ENCODE measurements at places on chromosomes 16 and 17.

DNA sequence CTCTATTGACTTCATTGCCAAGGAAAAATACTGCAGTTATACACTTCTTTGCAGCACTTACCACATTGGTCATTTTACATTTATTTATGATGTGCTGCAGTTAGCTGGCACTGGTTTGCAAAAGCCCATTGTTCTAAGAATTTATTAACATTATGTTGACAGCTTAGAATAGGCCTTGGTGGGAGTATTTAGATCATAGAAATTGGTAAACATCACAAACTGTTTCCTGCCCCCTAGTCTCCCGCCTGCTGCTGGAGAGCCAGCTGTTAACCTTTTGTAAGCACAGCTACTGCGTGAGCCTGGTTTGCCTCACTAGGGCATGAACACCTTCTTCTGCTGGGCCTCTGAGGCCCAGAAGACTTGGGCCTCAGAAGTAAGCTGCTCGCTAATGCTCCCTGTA lies 651.4 kb upstream of the GOT2 start:
- no peak for DNase-seq

GRCh38 chr17:81386646-81387099 lies 8.6 kb upstream of the BAHCC1 start:
- peak; percentile 49 for DNase-seq

DNA sequence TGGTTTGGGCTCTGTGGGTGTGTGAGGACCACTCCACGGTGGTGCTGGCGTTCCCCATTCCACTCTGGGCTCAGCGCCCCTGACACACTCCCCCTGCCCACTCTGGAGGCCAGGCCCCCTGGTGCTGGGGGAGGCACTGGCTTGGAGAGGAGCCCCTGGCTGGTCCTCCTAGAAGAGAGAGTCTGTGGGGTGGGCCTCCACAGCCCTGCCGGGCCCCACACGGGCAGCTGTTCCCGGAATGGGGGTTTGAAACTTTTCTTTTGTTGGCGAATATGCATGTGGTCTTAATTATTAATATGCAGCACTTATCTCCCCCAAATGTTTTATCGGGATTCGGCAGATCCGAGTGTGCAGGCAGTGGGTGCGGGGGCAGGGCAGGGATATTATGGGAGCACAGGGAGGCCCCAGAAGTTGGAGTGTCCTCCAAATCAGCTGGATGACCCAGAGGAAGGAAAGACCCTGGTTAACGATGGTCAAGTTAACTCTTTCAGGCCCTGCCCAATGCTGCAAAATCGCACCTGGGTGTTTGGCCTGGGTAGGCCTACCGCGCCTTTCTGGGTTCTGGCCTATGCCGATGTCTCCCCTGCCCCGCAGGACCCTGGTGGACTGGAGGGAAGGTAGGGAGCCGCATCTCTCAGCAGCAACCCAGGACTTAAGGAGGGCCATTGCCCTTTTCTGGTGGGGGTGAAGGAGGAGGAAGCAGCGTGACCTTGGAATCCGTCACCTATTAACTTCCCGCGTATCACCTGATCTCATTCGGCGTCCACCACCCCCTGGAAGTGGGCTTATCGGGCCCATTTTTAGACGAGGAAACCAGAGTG lies 36.0 kb downstream of the TMEM235 start:
- no peak for DNase-seq

DNA sequence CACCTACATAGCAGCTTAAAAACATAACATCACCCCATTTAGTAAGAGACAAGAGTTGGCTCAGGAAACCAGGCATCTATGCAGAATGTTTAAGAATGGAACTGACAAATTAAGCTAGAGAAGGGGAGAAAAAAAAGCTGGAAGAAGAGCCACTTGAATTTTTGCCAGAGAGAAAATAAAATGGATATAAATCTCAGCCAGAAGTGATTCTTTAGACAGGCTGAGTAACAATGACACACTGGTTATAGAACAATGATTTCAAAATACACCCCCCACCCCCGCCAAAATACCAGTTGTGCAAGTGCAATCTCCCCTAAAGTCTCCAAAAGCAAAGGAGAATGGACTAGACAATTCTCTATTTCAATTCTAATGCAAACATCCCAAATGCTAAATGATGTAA lies 22.4 kb downstream of the LSM12 start:
- DNase-seq, result no peak

DNA sequence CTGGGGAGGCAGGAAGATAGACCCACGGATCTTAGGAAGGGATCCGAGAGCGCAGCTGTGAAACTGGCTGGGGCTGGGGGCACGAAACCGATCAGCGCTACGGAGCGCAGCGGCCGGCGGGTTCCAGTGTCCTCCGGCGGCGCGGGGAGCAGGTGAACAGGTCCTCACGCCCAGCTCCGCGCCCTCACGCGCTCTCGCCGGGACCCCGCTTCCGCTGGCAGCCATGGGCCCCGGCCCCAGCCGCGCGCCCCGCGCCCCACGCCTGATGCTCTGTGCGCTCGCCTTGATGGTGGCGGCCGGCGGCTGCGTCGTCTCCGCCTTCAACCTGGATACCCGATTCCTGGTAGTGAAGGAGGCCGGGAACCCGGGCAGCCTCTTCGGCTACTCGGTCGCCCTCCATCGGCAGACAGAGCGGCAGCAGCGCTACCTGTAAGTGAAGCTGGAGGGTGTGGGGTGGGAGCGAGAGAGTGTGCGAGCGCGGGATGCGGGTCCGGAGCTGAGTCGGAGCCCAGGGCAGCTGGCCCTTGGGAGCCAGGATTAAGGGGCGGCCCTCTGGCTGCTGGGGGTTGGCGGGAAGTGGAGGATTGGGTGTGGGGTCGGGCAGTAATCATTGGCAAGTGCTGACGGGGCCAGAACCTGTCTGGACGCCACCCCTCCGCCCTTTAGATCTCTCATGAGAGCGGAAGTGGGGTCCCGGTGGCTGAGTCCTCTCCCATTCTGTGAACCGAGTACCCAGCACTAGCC lies 479 bp downstream of the ITGA3 start:
- peak; percentile 71 for DNase-seq

DNA sequence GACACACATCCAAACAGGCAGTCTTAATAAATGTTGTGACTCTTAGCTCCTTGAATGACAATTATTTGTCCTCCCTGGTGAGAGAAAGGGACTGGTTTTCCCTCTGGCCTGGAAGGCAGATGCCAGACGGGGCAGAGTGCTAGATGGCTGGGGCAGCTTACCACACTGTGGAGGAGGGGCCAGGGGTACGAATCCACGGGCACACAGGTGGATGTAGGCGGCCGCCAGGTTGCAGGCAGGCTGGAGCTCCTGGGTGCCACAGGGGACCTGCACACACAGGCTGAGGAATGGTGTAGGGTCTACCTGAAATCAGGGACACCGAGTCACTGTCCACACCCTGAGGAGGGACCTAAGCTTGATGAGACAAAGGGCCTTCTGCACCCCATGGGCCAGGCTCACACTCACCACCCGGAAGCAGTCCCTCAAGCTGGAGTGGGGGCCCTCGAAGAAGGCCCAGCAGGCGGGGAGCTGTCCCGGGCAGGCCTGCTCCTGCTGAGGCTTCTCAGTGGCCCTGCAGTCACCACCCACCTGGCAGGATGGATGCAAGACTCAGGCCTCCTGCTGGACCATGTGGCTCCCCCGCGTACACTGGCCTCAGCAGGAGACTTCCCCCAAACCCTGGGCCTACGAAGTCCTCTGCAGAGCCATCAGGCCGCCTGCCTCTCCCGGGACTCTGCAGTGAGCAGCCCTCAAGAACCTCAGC lies 38.4 kb downstream of the RMI2 start:
- no peak for DNase-seq

- no peak for DNase-seq
These were observed 265.5 kb downstream of the PARN start for GRCh38 chr16:14364386-14365199.

GRCh38 chr17:307741-308507 lies 44.7 kb downstream of the RPH3AL start:
- DNase-seq, result no peak

- DNase-seq, result peak; percentile 25
These were observed at the start of gene ASIC2 for GRCh38 chr17:33292981-33293867. Gene ASIC2, minus strand, starts transcription at chr17:33293295.

DNA sequence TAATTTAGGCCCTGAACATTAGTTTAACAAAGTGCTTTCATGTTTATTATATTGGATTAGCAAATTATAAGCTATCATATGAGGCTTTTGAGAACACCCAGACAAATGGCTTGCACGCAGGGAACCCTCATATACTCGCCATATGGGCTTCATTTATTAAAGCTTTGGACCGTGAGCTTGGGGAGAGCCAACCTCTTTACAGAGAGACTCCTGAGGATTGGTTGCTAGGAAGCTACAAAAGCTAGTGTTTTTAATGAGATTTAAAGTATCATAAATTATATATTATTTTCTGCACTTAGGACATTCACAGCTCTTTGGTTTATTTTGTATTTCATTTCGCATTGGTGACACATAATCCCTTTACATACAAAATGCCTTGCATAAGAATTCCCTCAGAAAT lies 193.8 kb upstream of the TOX3 start:
- DNase-seq, result no peak

DNA sequence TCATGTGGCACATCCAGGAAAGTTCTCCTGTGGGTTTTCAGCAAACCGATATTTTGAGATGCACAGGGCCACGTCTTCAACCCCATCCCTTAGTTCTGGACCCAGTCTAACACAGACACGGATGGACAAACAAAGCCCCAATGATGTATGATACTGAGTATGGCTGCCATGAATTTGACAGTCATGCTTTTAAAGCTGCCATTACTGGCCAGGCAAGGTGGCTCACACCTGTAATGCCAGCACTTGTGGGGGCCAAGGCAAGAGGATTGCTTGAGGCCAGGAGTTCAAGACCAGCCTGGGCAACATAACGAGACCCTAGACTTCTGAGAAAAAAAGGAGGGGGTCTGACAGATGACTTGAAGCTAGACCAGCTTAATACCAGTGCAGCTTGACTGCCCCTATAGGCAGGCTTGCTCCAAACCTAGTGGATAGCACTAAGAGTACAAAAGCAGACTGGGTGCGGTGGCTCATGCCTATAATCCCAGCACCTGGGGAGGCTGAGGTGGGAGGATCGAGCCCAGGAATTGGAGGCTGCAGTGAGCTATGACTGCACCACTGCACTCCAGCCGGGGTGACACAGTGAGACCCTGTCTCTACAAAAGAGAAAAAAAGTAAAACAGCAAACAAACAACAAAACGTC lies 10.8 kb upstream of the ZNF629 start:
- DNase-seq, result no peak

DNA sequence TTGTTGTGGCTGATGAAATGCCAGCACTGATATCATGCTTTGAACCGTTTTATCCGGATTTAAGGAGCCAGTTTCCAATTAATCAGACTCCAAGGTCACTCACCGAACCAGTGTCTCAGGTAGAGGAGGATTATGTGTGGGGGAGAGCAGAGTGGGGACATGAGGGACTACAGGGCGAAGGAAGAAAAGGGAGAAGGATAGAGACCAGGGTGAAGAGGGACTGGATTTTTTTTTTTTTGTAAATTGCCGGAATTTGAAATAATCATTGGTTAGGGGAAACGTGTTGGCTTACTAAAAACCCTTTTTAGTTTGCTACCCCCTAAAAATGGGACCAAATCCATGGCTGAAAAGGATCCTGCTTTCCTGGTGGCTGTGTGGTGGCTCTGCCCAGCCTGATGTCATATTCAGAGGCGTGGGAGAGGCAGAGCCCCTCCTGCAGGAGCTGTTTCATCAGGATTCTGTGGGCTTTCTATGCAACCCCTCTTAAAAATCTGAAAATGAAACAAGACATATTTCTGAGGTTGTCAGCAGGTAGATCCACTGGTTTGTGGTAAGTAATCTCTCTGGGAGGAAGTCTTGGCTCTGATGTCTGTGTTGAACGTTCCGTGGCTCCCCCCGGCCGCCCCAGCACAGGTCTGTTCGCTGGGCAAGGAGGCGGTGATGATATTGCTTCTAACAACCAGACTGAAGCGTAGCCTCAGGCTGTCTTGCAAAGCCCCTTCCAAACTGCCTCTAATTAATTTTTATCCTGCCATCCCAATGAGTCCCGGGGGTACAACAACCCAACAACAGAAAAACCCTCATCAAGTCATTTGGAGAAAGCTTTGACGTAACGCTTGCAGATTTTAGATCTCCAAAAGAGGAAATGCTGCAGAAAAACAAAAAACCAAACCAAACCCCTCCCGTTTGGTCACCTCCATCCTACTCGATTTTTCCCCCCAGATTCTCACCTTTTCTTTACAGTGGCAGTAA lies 143.0 kb upstream of the ZFHX3 start:
- no peak for DNase-seq

GRCh38 chr16:75580-76501 lies 2.2 kb upstream of the MPG start:
- DNase-seq, result no peak

DNA sequence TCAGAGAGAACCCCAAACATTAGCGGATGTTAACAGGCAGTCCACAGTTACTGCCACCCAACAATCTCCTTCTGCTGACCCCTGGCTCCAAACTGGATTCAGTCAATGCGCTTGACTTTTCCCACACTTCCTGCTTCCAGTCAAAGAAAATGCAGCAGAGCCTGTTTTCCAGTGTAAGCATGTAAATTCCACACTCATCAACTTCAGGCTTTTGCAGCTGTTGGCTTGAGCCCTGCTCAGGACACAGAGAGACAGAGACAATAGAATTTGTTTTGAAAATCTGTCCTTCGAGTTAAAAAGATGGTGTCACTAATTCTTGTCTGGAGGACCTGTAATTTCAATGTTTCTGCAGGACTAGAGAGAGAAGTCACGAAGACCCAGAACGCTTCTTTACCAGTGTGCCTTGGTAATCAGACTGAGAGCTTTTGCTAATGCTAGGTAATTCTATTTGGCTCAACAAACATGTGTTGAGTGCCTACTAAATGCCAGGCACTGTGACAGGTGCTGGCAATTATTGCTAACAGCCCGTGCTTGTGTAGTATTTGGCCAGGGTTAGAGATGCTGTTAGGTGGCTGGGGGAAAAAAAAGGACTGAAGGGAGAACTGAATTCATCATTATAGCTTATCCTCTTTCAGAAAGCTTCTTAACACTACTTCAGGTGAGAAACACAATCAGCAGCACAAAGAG lies 32.5 kb downstream of the HOXB1 start:
- no peak for DNase-seq

DNA sequence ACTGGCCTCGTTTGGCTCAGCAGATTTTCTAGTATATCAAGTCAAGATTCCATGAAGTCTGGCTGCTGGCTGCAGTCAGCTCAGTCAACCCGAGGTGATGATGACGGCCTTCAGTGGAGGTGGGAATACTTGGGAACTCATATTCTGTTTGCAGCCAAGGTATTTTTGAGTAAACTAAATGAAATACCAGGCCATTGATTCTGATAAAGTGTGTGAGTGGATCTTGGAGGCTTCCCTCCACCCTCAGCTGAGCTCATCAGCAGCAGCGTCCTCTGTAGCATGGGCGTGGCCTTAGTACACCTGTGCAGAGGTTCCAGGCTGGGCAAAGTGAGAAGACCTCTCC lies 22.0 kb upstream of the TACO1 start:
- no peak for DNase-seq

All from progenitor cell of endocrine pancreas (in vitro differentiated cells).